SJSA1 (cell line): ENCODE measurements at places on chromosomes 6 and 20. TPM values are rescaled to one million over a fixed set of nuclear protein-coding genes. Genes with fewer than 3 reads are reported as not detected.

MAP3K5 gene
- 8.3 and 10.7 TPM in 2 replicates for total RNA-seq

DNA sequence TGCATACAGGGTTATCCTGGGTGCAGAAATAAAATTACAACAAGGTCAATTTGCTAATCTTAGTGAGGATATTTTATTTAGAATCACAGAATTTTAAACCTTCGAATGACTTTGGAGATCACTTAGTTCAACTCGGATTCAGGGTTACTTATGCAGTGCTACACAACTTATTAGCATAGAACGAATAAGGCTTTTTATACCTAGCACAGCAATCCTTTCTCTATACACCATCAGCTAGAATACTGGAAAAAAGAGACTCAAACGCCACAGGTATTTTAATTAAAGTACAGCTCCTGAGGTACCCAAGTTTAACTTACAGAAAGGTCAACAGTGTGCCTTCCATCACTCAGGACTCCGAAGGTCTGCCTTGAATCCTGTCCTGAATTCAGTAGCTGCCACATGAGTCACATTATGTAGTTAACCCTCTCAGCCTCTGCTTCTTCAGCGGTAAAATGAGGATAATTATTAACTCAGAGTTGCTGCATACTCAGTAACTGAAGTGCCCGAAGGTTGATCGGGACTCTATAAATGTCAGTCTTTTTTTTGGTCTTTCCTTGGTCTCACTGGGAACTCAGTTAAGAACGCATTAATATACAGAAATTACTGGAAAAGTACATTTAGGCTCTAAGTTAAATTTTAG lies 6.0 kb upstream of the QKI start:
- peaks cover 11% of the 10 kb centered on the region for H3K4me1 ChIP-seq
- H3K36me3 ChIP-seq: 0 out of 2 replicates have a peak, but pooled peaks cover 2% of the 10 kb centered on the region
- DNase-seq: no peak
- H3K4me3 ChIP-seq: no peak overlapping the region
- H3K27me3 ChIP-seq: no peaks in the 10 kb centered on the region

- H3K4me1 ChIP-seq: peaks cover 61% of the 10 kb centered on the region
- no peaks in the 10 kb centered on the region for H3K27me3 ChIP-seq
- DNase-seq: peak; percentile 73
- peak overlapping the region; percentile 69 for H3K4me3 ChIP-seq
- H3K36me3 ChIP-seq: peaks cover 28% of the 10 kb centered on the region
Observed at GRCh38 chr20:31606804-31607639, 1.9 kb downstream of the ID1 start.

GRCh38 chr6:14462566-14462965 lies 345.0 kb downstream of the CD83 start:
- peaks cover 10% of the 10 kb centered on the region for H3K4me1 ChIP-seq
- H3K4me3 ChIP-seq: no peak overlapping the region
- no peaks in the 10 kb centered on the region for H3K36me3 ChIP-seq
- no peak for DNase-seq

DNA sequence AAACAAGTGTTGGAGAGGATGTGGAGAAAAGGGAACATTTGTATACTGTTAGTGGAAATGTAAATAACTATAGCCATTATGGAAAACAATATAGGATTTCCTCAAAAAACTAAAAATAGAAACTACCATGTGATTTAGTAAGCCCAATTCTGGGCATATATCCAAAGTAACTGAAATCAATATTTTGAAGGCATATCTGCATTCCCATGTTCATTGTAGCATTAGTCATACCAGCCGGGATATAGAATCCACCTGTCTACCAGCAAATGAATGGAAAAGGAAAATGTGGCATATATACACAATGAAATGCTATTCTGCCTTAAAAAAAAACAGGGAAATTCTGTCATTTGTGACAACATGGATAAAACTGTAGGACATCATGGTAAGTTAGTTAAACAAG lies 15.3 kb upstream of the C6orf58 start:
- no peak for DNase-seq
- H3K4me3 ChIP-seq: no peak overlapping the region
- H3K4me1 ChIP-seq: no peaks in the 10 kb centered on the region
- H3K27ac ChIP-seq: no peak overlapping the region

GRCh38 chr20:661474-662270 lies 8.7 kb upstream of the SRXN1 start:
- H3K4me3 ChIP-seq: no peak overlapping the region
- peaks cover 8% of the 10 kb centered on the region; the same call in 1 of the 2 replicates for H3K4me1 ChIP-seq
- H3K27me3 ChIP-seq: peaks cover 39% of the 10 kb centered on the region
- no peak for DNase-seq
- H3K36me3 ChIP-seq: no peaks in the 10 kb centered on the region
- no peak overlapping the region for H3K27ac ChIP-seq

DNA sequence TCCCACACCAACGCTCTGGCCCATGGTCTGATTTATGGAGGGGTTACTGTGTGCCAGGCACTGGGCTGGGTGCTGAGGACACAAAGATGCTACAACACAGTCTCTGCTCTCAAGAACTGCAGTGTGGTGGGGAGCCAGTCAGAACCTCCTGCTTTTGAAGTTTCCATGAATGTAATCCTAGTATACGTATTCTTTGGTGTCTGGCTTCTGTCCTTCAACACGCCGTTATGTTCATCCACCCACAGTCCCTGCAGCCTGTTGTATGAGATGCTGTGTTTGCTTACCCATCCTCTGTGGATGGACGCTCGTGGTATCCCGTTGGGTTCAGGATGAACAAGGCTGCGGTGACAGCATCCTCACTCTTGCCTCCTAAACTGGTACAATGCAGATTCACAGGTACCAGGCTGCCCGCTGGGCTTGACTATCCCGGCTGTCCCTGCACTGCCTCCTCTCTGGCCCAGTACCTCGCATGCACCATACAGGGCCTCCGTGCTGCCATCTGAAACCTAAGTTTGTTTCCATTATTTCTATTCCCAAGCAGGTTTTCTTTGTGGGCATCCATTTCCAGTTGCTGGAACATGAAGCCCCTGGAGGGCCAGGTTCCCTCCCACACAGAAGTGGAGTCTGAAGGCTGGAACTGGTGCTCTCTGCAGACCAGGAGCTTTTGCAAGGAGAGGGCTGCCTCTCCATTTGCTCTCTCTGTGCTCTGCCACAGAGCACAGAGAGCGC lies 364.5 kb downstream of the ZFAND3 start:
- no peak overlapping the region for H3K4me3 ChIP-seq
- H3K27me3 ChIP-seq: no peaks in the 10 kb centered on the region

- H3K4me1 ChIP-seq: peaks cover 10% of the 10 kb centered on the region
- H3K27me3 ChIP-seq: no peaks in the 10 kb centered on the region
- no peak for DNase-seq
- H3K36me3 ChIP-seq: peaks cover 4% of the 10 kb centered on the region; the same call in 1 of the 2 replicates
Observed at GRCh38 chr6:82251942-82252341, 4.4 kb upstream of the IBTK start.

DSE gene
- total RNA-seq: 27.3 and 35.1 TPM in 2 replicates

DNA sequence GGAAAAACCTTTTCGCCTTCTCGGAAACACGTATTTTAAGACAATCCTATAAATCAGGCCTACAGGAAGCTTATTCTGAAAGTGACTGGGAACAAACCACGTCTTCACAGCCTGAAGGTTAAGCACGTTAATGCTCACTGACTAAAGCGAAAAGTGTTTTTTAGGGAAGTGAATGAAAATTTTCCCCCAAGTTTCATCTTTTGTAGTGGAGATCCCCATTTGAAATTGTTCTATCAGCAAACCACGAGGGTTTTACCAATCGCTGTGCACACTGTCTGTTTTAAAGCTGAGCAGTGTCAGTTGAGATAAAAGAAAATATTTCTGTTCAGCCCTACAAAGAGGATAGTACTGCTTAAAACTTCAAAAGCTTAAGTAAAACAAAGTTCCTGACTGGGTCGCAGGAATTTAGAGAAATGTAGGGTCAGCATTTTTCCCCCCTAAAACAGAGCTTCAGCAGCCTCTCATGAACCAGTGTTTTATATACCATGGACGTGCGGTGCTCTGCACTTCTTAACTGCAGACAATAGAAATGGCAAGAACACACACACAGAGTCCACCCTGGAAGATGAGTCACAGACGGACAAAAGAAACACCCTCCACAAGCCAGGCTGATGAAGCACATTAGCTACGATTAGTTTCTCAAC lies 34.9 kb downstream of the SLC22A23 start:
- no peaks in the 10 kb centered on the region for H3K27me3 ChIP-seq
- no peaks in the 10 kb centered on the region for H3K36me3 ChIP-seq
- peak; percentile 87 for DNase-seq

CCN2 gene
- total RNA-seq: 292 and 364 TPM in 2 replicates

GRCh38 chr20:60558486-60558885 lies 600.3 kb downstream of the CDH26 start:
- H3K27ac ChIP-seq: no peak overlapping the region
- H3K4me3 ChIP-seq: no peak overlapping the region
- H3K27me3 ChIP-seq: peaks cover 8% of the 10 kb centered on the region
- DNase-seq: no peak

- no peak overlapping the region for H3K27ac ChIP-seq
- DNase-seq: no peak
- no peaks in the 10 kb centered on the region for H3K4me1 ChIP-seq
Observed at GRCh38 chr6:170025341-170025911, 265.5 kb downstream of the DLL1 start.

DNA sequence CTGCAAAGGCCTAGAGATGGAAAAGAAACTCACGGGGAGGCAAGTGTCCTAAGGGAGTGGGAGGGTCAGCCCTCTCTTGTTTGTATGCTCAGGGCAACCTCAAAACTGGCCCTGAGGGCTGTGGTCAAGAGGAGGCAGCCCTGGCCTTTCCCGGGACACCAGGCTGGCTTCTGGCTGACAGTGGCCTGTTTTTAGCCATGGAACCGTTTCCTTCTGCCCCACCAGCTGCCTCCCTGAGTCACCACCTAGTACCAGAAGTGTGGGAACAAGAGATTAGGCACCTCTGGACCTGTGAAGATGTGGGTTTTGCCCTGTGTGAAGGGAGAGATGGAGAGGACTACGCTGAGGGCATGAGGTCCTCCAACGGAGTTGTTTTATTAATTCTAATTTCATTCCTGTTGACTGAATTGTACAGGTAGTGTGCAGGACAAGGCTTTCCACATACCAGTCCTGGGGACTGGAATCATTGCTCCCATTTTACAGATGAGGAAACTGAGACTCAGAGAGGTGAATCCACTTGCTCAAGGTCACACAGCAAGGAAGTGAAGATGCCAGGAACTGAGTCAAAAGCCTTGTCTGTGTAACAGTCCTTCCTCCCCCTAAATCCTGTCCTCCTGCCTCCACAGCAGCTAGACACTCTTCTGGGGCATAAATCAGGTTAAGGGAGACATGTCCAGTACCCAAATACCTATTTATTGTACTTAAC lies 5.5 kb downstream of the FOXS1 start:
- H3K4me1 ChIP-seq: peaks cover 100% of the 10 kb centered on the region
- no peaks in the 10 kb centered on the region; the same call in 1 of the 2 replicates for H3K36me3 ChIP-seq
- no peak overlapping the region for H3K27ac ChIP-seq
- peak; percentile 34 for DNase-seq

PSORS1C2 gene
- total RNA-seq: not detected in 2 replicates

- H3K27ac ChIP-seq: no peak overlapping the region
- H3K4me1 ChIP-seq: no peaks in the 10 kb centered on the region
- no peak for DNase-seq
- H3K27me3 ChIP-seq: no peaks in the 10 kb centered on the region
- no peak overlapping the region for H3K4me3 ChIP-seq
- H3K36me3 ChIP-seq: peaks cover 59% of the 10 kb centered on the region
Observed at GRCh38 chr6:82240186-82240585, 7.4 kb downstream of the IBTK start.

OGFRL1 gene
- 21.9 and 32.1 TPM in 2 replicates for total RNA-seq

GRCh38 chr6:33906439-33906838 lies 102.6 kb upstream of the MLN start:
- H3K36me3 ChIP-seq: no peaks in the 10 kb centered on the region
- DNase-seq: no peak
- no peak overlapping the region for H3K27ac ChIP-seq

DNA sequence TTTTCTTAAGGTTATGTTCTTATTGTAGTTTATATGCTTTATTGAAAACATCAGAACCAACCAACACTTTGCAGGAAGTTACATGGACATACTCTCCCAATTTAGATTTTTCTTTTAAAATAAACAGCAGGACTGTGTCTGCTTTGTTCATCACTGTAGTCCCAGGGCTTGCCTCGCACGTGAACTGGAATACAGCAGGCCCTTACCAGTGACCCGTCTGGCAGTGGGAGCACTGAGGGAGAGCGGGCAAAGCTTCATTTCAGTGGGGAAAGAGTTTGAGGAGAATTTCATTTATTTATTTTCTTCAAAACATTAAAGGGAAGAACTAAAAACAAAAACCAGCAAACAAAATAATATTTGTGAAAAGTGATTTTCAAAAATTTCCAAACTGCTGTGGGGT lies 230.8 kb downstream of the PAX1 start:
- H3K4me1 ChIP-seq: no peaks in the 10 kb centered on the region
- H3K27ac ChIP-seq: no peak overlapping the region
- H3K4me3 ChIP-seq: no peak overlapping the region
- no peaks in the 10 kb centered on the region for H3K27me3 ChIP-seq
- DNase-seq: no peak

- H3K27me3 ChIP-seq: no peaks in the 10 kb centered on the region
- DNase-seq: no peak
- peaks cover 14% of the 10 kb centered on the region for H3K4me1 ChIP-seq
- no peak overlapping the region for H3K27ac ChIP-seq
Observed at GRCh38 chr6:111652156-111652555, 46.5 kb upstream of the TRAF3IP2 start.

ADTRP gene
- 0.58 TPM in 1 of 2 replicates, not detected in the other for total RNA-seq

DNA sequence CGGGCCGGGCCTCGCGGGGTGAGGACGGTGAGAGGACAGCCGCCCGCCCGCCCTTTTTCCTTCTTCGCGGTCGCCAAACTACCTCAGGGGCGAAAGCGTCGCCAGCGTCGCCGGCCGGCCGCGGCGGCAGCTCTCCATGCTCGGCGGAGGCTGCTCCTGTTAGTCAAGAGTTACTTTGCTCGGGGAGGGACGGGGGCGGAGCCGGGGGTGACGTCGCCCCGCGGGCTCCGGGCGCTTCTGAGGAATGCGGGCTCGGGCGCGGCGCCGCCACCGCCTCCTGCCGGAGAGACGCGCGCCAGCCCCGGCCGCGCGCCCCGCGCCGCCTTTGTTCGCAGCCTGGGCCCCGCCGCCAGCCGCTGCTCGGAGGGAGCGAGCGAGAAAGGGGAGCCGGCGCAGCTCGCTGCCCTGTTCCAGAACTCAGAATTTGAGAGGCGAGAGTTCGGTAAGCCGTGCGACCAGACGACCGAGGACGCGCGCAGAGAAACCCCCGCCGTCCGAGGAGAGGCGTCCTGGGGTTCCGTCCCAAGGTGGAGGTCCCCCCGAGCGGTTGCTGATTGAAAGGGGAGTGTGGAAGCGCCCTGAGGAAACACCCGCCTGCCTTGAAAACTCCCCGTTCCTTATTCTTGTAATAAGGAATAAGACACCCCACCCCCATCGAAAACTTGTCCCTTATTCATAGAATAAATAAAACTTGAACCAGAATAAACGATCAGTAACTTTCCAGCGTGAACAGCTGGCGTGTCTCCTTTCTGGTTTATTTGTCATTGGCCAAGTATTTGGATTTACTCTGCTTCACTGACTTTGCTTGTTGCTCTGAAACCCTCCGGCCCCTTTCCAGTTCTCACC lies at the start of gene PTPRK:
PTPRK (minus strand) TSS at position 164 of the 846 bp plus-strand sequence. CDS start 241 bp downstream, outside the sequence.
- peak within 1 kb of the TSS; percentile 97 for H3K27ac ChIP-seq
- peak within 1 kb of the TSS; percentile 66 for H3K4me3 ChIP-seq
- peaks cover 31% of the 10 kb centered on the region for H3K4me1 ChIP-seq
- peaks cover 3% of the 10 kb centered on the region; the same call in 1 of the 2 replicates for H3K36me3 ChIP-seq
- peak; percentile 95 for DNase-seq

ENPP5 gene
- total RNA-seq: 0.94 and 2.8 TPM in 2 replicates

GRCh38 chr20:33945391-33946081 lies 48.2 kb upstream of the RALY start:
- DNase-seq: no peak
- no peaks in the 10 kb centered on the region for H3K27me3 ChIP-seq
- no peak overlapping the region for H3K27ac ChIP-seq
- H3K4me1 ChIP-seq: no peaks in the 10 kb centered on the region
- H3K36me3 ChIP-seq: no peaks in the 10 kb centered on the region
